ENCODE measurements at places on chromosomes 2 and 18. TPM values are rescaled to one million over a fixed set of nuclear protein-coding genes. Genes with fewer than 3 reads are reported as not detected.

DNA sequence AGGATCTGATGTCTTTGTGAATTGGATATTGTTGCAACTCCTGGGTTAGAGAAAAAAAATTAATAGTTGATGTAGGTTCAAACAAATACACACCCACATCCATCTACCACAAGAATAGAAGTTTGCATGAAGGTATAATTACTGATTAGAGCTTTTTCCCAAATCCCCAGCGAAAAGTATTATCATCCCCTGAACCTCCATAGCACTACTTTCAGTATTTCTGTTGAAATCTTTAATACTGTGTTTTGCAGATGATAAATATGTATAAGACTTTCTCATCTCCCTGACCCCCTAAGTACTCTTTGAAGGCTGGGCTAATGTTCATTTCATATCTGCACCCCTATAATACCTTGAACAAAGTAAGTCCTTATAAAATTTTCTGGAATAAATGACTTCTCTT lies 6.4 kb downstream of the FN1 start:
- H3K4me1 ChIP-seq = no peaks in the 10 kb centered on the region
- no peak for DNase-seq
- H3K36me3 ChIP-seq = no peaks in the 10 kb centered on the region
- H3K27me3 ChIP-seq = peaks cover 45% of the 10 kb centered on the region
- no peak overlapping the region for H3K4me3 ChIP-seq

DNA sequence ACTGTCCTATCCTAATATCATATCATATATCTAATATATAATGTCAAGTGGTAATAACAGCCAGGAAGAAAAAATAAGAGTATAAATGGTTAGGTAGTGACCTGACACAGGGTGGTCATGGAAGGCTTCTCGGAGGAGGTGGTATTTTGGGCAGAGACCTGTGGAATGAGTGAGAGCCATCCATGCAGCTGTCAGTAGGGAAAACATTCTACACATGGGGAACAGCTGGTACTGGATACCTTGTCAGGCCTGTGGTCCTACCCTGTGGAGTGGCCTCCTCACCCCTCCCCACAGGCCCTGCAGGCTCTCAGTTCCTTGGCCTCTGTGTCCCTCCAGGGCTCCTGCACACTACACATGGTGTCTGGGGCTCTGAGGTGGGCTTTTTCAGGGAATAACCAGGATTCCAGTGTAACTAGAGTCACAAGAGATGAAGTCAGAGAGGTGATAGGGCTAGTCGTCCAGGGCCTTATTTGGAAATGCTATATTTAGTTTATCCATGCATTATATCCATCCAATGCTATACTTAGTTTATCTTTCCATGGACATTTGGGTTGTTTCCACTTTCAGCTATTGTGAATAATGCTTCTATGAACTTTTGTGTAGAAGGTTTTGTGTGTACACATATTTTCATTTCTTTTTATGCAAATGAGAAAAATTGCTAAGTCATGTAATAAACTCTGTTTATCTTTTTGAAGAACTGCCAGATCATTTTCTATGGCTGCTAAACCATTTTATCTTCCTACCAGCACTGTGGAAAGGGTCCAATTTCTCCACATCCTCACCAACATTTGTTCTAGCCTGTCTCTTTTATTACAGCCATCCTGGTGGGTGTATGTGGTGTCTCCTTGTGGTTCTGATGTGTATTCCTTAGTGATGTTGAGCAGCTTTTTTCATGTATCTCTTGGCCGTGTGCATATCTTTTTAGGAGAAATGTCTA lies 75.6 kb downstream of the TPGS2 start:
- no peak overlapping the region for H3K4me3 ChIP-seq
- peaks cover 12% of the 10 kb centered on the region for H3K27me3 ChIP-seq
- H3K4me1 ChIP-seq = no peaks in the 10 kb centered on the region
- DNase-seq = no peak
- H3K27ac ChIP-seq = no peak overlapping the region

DNA sequence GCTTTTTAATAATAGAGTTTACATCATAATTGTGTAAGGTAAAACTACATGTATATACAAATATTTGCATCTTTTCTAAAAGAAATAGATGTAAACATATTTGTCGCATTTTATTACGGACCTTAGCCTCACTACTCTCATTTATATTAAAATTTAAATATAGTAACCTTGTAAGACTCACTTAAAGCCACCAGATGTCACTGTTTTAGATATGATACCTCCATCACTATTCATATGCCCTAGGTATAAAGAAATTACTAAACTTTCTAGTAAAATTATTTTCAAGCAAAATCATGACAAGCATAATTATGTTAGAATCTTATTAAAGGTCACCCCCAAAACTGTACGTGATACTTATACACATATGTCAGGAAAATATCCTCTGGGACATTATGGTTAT lies 674.3 kb upstream of the REG3G start:
- no peak for DNase-seq
- no peaks in the 10 kb centered on the region for H3K4me1 ChIP-seq
- H3K4me3 ChIP-seq = no peak overlapping the region

GRCh38 chr2:168190590-168191336 lies 56.6 kb downstream of the STK39 start:
- H3K27ac ChIP-seq = no peak overlapping the region
- peaks cover 55% of the 10 kb centered on the region for H3K4me1 ChIP-seq
- H3K36me3 ChIP-seq = peaks cover 1% of the 10 kb centered on the region
- no peak overlapping the region for H3K4me3 ChIP-seq
- DNase-seq = no peak

GRCh38 chr2:161067846-161068350 lies 92.3 kb upstream of the TANK start:
- H3K27me3 ChIP-seq = peaks cover 2% of the 10 kb centered on the region
- no peak for DNase-seq
- no peak overlapping the region for H3K27ac ChIP-seq
- H3K4me1 ChIP-seq = peaks cover 18% of the 10 kb centered on the region
- H3K4me3 ChIP-seq = no peak overlapping the region

DNA sequence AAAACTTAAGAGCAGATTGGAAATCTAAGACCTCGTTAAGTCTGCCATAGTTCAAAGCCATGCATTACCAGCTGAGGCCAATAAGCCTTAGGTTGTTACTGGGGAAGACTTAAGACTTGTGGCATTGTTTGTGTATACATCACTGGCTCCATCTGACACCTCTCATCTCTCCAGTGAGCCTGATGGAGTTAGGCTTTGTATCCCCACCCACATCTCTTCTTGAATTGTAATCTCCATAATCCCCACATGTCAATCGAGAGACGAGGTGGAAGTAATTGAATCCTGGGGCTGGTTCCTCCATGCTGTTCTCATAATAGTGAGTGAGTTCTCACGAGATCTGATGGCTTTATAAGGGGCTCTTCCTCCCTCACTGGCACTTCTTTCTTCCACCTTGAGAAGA lies 404.6 kb downstream of the ARHGAP15 start:
- H3K4me3 ChIP-seq = no peak overlapping the region
- DNase-seq = no peak
- H3K27me3 ChIP-seq = no peaks in the 10 kb centered on the region
- peaks cover 61% of the 10 kb centered on the region for H3K36me3 ChIP-seq
- H3K4me1 ChIP-seq = peaks cover 7% of the 10 kb centered on the region

DNA sequence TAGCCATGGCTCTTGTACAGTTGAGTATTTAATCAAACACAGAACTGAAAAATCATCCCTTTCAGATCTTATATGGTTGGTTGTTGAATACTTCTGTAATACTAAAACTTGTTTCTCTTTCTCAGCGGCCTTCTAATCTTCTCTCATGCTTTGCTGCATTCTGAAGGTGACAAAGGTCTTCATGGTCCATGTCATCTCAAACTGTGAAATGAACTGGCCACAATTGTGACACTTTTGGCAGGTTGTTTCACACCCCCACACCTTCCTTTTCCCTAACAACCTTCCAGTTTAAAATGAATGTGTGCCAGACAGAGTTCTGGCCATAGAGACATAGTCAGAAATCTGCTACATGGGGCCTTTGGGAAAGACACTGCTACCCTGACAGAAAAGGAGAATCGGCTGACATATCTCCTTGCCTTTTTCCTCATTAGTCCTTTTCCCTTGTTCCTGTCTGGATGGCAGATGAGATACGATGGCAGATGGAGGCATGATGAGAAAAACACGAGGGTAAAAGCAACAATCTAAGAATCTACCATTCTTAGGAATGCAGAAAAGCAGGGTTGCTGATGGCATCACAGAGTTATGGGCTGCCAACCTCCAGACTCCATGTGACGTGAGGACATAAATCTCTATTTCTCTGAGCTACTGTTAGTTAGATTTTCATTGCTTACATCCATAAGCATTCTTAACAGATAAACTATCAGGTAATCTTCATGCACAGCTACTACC lies 106.5 kb downstream of the PIGN start:
- H3K4me3 ChIP-seq = no peak overlapping the region
- peaks cover 1% of the 10 kb centered on the region for H3K36me3 ChIP-seq
- DNase-seq = no peak
- H3K4me1 ChIP-seq = peaks cover 2% of the 10 kb centered on the region

GRCh38 chr2:85272357-85272756 lies 55.4 kb downstream of the TGOLN2 start:
- H3K27me3 ChIP-seq = peaks cover 29% of the 10 kb centered on the region
- H3K27ac ChIP-seq = no peak overlapping the region
- peaks cover 2% of the 10 kb centered on the region for H3K4me1 ChIP-seq
- DNase-seq = no peak
- H3K36me3 ChIP-seq = no peaks in the 10 kb centered on the region
- no peak overlapping the region for H3K4me3 ChIP-seq

DNA sequence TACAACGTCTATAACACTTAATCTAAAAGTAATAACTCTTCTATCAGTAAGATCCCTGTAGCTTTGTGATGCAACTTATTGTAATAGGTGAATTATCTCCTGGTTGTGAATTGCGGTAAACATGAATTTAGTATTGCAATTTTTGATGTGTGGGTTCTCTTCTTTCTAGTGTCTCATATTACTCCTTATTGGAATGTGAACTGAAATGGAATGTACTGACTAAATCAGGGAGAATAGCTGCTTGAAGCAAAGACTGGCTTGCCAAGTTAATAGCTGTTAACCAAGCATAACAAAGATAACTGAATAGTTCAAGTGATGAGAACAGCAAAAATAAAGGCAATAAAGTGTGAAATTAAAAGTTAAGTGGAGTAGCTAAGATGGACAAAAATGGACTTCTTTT lies 60.5 kb upstream of the TFPI start:
- H3K36me3 ChIP-seq = no peaks in the 10 kb centered on the region
- H3K27ac ChIP-seq = no peak overlapping the region
- no peak for DNase-seq
- H3K4me1 ChIP-seq = no peaks in the 10 kb centered on the region
- no peak overlapping the region for H3K4me3 ChIP-seq
- H3K27me3 ChIP-seq = no peaks in the 10 kb centered on the region

- H3K4me1 ChIP-seq = no peaks in the 10 kb centered on the region
- peaks cover 3% of the 10 kb centered on the region for H3K27me3 ChIP-seq
- H3K36me3 ChIP-seq = no peaks in the 10 kb centered on the region
- DNase-seq = no peak
- no peak overlapping the region for H3K27ac ChIP-seq
Observed at GRCh38 chr2:71962911-71963694, 184.6 kb downstream of the CYP26B1 start.

Gene GAL3ST2
- total RNA-seq = not detected

Gene SP9
- total RNA-seq = not detected

Gene FOXI3
- not detected for total RNA-seq

Gene ZSCAN30
- total RNA-seq = 18.1 TPM

Gene ASB18
- total RNA-seq = not detected
